ENCODE measurements at places on chromosomes 7 and 10.

GRCh38 chr10:62618576-62619412 lies 185.7 kb upstream of the ADO start:
- no peak for DNase-seq

GRCh38 chr7:55550010-55550663 lies 22.2 kb downstream of the VOPP1 start:
- no peak for DNase-seq

GRCh38 chr10:90856964-90857634 lies 740 bp downstream of the HTR7 start:
- no peak for DNase-seq

GRCh38 chr10:48533951-48534720 lies 70.7 kb downstream of the ARHGAP22 start:
- peak; percentile 40 for DNase-seq

DNA sequence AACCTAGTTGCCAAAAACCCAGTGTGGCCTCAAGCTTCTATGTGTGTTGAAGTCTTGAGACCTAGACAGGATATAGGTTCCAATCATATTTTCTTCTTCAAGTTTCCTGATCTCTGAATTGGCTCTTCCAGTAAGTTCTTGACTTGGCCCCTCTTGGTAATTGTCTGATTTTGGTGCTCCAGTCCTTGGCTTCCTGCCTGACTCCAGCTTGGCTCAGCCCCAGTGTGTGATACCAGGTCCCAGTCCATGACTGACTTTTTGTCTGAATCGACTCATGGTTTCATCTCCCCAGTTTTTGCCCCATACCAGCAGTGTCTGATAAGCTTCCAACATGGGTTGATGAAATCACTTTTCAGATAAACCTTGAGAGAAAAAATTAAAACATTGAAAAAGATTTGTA lies 72.3 kb downstream of the FAS start:
- DNase-seq, result no peak

DNA sequence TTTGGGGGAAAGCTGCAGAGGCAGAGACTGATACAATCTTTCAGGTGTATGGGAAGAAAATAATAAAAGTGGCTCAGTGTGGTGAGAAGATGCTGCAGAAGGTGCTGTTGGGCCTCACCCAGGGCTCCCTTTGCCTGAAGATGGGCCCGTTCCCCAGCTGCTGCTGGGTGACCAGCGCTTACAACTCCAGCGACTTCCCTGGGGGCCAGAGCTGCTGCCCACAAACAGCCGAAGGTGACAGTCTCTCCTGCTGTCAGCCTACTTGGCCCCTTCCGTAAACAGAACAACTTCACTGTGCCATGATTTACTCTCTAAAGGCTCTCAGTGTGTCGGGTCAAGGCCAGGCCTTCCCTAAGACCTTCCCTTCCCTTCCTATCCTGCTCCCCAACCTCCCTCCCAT lies 93.6 kb upstream of the PCBD1 start:
- DNase-seq, result no peak

- no peak for DNase-seq
Measured at GRCh38 chr7:106062521-106062931, 49.6 kb downstream of the SYPL1 start.

DNA sequence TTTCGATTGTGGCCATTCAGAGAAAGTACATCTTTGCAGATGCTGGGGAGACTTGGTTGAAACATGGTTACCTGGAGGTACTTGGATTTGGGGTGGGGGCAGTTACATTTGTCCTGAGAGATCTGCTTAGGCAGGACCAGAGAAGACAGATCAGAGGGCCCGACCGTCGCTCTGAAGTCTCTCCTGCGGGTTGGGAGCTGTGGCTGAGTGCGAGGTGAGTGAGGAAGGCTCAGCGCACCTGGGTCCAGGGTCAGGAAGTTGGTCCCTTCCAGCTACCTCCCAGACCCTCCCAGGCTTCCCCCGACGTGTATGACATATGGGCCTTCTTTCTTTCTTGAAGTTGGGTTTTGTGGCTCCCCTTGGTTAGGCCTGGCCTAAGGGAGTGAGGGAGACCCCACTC lies 56.3 kb downstream of the LHPP start:
- no peak for DNase-seq

GRCh38 chr7:138125598-138126111 lies 49.4 kb downstream of the AKR1D1 start:
- DNase-seq, result peak; percentile 0

GRCh38 chr10:6300106-6300783 lies 97.5 kb downstream of the PFKFB3 start:
- peak; percentile 34 for DNase-seq

- no peak for DNase-seq
Measured at GRCh38 chr10:95767884-95768556, 12.1 kb downstream of the ENTPD1 start.

- DNase-seq, result no peak
Measured at GRCh38 chr10:120492346-120492745, 35.3 kb downstream of the PLPP4 start.

DNA sequence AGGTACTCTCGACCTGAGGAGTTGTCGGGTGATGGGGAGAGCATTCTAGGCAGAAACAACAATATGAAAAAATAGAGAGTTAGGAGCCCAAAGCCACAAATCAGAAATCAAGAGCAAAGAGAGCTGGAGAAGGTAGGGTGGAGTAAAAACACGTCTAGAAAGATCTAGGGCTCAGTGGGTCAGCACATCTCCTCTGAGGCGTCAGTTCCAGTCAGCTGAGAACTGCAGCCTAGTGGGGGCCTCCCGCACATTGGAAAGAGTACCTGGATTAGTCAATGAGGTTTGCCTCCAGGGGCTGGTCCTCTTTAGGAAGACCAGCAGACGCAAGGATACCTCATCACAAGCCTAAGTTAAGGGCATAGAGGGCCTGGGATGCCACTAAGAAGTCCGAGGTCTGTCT lies 113.2 kb upstream of the LANCL2 start:
- DNase-seq, result no peak

DNA sequence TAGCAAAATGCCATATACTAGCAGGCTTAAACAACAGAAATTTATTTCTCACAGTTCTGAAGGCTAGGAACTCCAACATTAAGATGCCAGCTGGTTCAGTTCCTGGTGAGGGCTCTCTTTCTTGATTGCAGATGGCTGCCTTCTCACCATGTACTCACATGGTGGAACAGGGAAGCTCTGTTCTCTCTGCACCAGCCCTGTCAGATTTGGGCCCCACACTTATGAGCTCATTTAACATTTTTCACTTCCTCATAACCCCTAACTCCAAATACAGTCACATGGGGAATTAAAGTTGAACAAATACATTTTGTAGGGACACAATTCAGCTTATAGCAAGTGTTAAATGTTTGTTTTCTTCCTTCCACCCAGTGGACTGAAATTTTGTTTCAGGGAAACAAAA lies 218.6 kb upstream of the TAC1 start:
- no peak for DNase-seq

DNA sequence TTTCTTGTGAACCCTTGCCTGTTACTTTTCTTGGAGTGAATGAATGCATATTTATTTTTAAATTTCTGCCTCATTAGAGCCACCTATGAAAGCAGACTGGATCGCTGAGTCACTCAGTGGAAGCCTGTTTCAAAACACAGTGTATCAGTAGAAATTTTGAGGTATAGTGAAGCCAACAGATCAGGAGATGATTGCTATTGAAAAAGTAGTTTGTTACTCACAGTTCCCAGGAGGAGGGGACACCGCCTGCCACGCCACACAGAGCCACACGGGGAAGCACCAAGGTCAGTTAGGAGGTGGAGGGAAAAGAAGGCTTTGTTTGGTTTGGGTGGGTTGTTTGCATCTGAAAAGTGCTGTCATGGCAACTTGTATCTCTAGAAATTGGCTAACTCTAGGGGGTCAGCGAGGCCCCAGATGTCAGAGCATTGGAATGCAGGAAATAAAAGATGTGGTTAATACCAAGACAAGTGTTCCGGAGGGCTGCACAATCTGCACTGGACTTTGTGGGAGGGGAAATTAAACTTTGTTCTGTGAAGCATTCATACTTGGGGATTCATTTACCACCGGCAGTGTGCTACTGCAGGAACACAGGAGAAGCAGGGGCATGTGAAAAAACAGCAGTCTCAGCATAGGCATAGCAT lies 106.4 kb upstream of the SDK1 start:
- DNase-seq, result no peak

DNA sequence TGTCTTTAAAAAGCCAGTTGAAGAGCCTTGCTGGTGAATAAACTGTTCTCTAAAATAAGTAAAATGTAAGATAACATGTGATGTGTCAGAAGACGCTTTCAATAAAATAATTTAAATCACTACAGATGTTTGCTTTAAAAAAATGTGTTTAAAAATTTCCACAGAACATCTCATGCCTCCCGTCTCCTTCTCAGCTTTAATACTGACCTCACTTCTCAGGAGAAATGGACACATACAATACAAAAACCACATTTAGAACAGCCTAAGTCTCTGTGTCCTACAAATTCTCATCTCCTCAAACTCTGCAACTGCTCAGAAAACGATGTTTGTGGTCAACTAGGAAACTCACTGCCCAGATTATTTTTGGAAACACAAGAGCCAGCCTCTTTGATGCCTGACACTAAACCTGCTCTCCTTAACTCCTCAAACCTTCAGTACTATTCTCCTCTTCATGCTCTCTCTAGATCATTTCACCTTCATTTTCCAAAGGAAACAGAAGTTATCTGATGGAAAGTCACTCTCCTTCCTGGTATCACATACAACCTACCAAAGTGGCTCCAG lies 120.3 kb downstream of the ZNF438 start:
- no peak for DNase-seq

GRCh38 chr10:44576702-44577191 lies 191.8 kb upstream of the CXCL12 start:
- peak; percentile 0 for DNase-seq

DNA sequence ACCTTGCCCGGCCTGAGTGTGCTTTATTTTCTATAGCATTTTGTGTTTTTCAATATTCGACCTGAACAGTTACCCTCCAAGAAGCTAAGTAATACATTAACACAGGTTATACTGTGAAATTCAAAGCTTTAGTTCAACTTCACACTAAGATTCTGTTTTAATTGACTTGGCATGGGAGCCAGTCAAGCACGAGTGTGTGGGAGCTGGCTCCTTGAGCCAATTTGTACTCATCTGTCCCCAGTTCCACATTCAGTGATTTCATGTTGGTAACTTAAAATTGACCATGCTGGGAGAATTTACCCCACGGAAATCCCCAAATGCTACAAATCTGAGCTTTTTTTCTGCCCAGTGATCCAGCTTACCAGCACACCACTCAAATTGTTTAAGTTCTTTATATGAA lies 20.3 kb downstream of the TSPAN12 start:
- DNase-seq, result no peak

- DNase-seq, result no peak
Measured at GRCh38 chr10:128958834-128959690, 508.0 kb upstream of the MGMT start.

- no peak for DNase-seq
Measured at GRCh38 chr10:123354521-123354920, 200.3 kb downstream of the BUB3 start.

DNA sequence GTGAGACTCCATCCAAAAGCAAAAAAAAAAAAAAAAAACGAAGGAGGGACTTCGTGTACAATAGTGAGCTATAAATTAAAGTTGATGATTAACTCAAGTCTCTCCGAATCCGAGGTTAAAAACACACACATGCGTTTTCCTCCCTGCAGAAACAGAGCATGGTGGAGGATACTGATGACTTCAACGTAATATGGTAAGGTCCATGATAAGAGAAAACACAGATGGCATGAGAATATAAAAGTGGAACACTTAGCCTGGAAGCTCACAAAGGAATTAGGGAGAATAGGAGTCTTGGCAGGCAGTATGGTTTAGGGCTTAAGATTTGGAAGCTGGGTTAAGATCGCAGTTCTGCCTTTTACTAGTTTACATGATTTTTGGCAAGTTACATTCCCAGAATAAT lies 20.1 kb upstream of the GSTK1 start:
- no peak for DNase-seq

DNA sequence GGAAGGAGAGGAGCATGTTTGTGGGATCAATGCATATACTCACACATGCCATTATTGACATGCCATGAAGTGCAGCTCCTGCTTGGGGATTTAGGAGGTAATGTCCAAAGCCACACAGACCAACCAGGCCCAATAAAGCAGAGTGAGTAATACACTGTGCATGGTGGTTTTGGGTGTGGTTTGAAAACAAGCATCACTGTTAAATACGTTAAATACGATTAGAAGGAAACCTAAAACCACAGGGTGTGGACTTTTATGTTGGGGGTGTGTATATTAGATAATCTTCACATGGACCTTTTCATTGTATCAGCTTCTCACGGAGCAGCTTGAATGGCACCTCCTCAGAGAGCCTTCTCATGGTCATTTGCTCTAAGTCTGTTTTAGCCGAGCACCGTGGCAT lies 10.4 kb upstream of the EIF3A start:
- DNase-seq, result no peak

GRCh38 chr10:92486637-92487036 lies 87.3 kb downstream of the IDE start:
- no peak for DNase-seq

GRCh38 chr10:61138708-61139591 lies 195.0 kb upstream of the RHOBTB1 start:
- DNase-seq, result no peak

DNA sequence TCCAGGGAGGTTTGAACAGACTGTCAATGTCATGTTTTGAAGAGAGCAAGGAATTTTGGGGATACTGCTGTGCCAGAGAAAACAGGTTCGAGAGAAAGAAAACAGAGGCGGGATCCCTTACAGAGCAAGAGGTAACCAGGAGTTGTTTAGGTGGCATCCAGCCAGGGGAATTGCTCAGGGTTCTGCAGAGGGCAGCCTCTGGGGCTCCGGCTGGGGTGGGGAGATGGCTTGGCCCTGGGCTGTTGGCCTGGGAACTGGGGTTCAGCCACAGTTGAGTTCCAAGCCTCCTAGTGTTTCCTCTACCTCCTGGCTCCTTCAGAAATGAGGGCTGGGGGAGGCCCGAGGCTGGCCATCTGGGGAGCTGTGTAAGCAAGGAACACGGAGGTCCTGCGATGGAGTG lies 68.0 kb downstream of the CAMK1D start:
- DNase-seq, result no peak

- DNase-seq, result no peak
Measured at GRCh38 chr10:3889961-3890522, 105.0 kb upstream of the KLF6 start.

- DNase-seq, result no peak
Measured at GRCh38 chr10:68428396-68429104, 21.5 kb upstream of the RUFY2 start.

DNA sequence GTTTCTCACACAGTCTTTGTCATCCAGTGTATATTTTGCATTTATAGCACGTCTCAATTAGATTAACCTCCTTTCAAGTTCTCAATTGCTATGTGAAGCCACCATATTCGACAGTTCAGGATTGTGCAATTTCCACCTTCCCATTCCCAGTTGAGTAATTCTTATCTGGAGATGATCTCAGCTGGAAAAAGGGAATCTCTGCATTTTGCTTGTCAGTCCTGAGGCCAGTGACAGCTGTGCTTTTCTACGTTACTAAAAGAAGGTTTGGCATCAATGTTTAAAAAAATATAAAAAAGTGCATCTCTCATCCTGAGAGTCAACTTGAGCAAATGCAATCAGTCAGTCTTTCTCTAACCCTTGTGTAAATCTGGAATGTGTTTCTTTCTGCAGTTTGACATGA lies 247.7 kb downstream of the PRKG1 start:
- DNase-seq, result no peak

- no peak for DNase-seq
Measured at GRCh38 chr10:62044566-62044965, 143.1 kb downstream of the ARID5B start.
